CD4-positive, alpha-beta T cell treated with Interferon alpha-2 for 1 hour (primary cell): ENCODE measurements at places on chromosomes 1 and 21.

GRCh38 chr1:169110689-169111447, 4.4 kb downstream of the ATP1B1 start:
- no peak for DNase-seq

GRCh38 chr1:99252630-99253029, 11.7 kb upstream of the PLPPR4 start:
- DNase-seq = no peak

GRCh38 chr1:240031414-240031813, 60.3 kb upstream of the FMN2 start:
- no peak for DNase-seq

DNA sequence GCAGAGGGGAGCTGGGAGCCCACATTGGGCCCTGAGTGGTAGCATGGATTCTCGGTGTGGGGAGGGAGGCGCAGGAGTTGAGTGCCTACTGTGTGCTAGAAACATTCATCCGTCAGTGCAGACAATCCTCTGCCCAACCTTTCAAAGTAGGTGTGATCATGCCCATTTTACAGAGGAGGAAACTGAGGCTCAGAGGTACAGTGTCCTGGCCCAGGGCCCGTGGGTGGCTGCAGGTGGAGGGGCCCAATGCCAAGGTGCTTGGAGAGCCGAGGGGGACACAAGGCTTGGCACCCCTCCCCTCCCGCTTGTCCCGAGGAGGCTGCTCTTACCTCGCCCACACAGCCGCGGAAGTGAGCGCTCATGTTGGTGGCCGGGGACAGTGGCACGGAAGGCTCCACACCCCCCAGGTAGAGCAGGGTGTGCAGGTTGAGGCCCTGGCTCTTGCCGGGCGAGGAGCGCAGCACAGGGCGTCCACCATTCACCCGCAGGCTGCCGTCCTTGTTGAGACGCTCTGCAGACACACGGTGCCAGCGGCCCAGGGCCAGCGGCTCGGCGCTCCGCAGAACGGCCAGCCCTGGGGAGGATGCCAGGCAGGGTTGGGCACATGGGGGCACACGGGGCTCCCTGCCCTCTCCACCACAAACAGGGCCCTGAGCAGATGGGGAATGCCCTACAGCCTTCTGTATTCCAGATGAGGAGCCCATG, 16.6 kb downstream of the LDLRAD2 start:
- DNase-seq = no peak

DNA sequence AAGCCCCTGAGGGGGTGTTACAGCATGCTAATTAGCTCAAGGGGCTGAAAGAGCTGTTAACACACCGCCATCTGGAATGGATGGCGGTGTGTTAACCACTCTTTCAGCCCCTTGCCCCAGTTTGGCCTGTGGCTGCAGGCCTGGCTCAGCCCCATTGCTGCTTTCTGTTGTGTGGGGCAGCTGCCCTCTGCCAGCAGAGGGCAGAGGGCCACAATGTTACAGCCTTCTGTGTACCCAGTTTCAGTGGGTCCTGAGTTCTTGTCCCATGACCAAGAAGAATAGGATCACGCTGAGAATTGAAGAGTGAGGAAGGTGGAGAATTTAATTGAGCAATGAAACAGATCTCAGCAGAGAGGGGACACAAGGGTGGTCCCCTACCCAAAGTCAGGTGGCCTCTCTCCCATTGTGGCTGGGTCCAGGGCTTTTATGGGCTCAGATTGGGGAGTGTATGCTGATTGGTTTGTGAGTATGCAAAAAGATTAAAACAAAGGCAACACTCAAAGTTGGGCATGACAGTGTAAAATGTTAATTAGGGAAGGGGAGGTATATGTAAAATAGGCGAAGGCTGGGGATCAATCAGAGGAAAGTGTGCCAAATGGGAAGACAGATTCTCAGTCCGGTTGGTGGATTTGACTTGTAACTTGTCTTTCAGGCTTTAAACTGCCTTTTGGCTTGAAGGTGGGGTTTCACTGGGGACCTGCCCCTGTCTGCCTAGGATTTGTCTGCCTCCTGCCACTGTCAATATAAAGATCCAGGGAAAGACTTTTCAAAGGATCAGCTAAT, 142.2 kb downstream of the RABGAP1L start:
- DNase-seq = no peak

DNA sequence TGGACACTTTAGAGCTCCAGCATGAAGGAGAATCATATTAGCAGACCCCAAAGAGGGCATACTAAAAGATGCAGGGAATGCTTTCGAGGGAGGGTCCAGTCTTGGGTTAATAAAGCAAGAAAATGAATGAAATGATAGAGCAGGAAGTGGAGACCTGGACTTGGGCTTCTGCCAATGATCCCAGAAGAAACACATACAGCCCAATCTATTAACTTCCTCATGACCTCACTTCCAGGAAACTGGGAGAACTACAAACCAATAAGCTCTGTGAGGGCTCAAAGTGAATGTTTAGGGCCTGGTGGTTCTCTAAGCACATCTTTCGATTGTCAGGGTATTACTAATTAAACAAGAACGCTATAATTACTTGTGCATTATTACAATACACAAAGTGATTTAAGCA, 53.6 kb upstream of the SSX2IP start:
- DNase-seq = no peak

- DNase-seq = no peak
Measured at GRCh38 chr1:182002570-182002969, 58.9 kb downstream of the ZNF648 start.

DNA sequence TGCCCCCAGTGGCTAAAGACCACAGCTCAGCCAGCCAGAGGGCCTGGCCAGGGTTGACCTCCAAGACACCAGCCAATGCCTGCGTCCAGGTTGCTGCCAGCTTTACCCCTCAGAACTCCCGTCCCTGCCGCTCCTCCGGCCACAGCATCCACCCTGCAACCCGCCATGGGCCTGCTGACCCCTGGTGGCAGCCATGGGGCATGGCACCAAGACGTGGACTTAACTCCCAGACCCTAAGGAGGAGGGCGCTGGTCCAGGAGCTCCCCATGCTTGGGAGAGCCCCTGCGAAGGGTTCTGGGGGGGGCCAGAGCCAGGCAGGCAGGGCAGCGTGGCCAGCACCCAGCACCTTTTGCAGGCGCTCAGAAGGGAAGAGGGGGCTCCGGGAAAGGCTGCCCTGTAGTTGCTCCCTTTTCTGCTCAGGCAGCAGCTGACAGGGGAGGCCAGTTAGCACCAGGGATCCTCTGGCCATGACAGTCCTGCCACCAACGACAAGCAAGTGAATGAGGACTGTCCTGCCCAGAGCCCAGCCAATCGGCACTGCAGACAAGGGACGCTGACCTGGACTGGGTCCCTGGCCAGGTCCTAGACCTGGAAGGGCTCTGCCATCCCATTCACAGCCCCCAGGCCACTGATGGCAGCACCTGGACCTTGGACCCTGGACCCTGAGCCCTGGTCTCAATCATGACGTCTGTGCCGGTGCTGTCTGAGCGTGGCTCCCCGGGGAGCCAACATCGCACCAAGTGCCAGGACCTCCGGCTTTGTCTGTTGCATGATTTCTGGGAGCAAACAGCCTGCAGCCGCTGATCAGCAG, 246.2 kb downstream of the NPHP4 start:
- DNase-seq = peak; percentile 64

DNA sequence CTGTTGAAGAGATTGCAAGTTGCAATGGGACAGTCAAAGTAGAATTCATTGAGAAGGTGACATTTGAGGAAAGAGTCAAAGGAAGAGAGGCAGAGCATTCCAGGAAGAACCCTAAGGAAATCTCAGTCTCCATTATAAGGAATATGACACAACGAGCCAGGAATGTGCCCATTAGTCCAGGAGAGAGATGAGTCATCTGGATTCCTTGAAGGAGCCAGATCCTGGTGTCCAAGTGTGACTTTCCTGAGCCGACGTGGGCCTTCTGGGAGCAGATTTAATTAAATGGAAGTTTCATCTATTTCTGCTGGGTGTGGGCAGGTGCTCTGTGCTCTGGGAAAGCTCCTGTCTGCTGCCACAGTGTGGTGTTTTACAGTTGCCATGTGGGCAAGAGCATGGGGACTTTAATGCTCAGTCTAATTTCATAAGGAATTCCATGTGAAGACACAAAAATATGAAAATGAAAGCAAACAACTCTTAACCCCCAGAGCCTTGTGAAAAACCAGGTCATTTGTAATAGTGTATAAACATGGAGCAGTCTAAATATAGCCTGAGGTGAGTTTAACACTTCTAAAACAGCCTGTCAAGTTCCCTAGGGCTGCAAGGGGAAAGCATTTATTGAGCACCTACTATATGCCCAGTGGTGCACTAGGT, 111.4 kb upstream of the ARTN start:
- no peak for DNase-seq

- DNase-seq = no peak
Measured at GRCh38 chr1:51524817-51525216, 5.8 kb upstream of the EPS15 start.

- DNase-seq = no peak
Measured at GRCh38 chr1:154176337-154176736, 15.6 kb downstream of the TPM3 start.

- DNase-seq = no peak
Measured at GRCh38 chr1:219463636-219464035, 149.3 kb downstream of the ZC3H11B start.

- no peak for DNase-seq
Measured at GRCh38 chr1:188295157-188295556, 1466.4 kb downstream of the PLA2G4A start.

- DNase-seq = no peak
Measured at GRCh38 chr1:112794654-112795239, 79.6 kb upstream of the PPM1J start.

DNA sequence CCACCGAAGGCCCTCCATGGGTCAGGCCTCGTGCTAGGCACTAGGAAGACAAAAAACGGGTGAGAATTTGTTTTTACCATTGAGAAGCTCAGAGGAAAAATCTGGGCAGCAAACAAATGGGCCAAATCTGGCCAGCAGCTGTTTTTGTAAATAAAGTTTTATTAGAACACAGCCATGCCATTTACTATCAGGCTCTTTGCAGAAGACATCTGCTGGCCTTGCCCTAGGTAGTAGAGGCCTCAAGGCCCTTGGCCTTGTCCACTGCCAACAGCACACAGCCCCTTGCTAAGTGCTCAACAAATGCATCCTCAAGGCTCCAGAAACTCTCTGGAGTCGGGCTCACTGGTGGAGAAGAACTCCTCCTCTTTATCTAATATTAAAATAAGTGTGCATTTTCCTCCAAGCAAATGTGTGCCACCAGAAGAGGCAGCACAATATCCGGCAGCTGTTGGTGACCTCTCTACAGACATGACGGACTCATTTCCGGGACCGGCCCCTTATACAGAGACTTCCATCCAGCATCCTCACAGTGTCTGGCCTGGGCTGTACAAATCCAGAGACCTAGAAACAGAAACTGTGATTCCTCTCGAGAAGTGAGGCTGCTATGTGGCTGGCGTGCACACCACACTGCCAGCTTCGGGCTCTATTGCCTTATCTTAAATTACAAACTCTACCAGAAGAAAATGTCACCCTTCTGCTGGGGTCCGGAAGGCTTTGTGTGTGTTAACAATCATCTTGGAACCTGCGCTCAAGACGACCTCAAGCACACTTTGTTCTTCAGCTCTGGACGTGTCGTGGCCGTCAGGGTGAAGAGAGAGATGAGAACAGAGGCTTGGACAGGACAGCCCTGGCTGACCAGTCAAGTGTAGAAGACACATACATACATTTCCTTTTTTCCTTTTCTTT, 203.9 kb downstream of the TOMM20 start:
- DNase-seq = no peak

DNA sequence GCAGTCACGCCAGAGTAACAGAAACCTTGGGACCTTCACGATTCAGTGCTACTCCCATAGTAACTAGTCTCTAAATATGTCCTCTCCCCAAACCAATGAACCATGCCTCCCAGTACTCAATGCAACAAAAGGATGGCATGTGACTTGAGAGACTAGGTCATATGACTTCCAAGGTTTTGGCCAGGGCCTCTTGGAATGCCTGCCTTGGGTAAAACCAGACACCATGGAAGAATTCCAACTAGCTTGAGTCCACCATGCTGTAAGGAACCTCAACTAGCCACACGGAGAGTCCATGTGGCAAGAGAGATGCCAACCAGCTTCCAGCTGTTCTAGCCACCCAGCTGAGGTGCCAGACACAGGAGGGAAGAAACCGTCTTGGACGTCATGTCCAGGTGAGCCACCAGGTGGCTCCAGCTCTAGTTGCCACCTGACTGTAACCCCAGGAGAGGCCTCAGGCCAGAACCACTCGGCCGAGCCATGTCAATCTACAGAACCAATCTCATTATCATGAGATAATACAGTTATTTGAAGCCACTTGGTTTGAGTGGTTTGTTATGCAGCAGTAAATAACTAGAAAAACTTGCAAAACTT, 115.0 kb downstream of the SYF2 start:
- DNase-seq = no peak

DNA sequence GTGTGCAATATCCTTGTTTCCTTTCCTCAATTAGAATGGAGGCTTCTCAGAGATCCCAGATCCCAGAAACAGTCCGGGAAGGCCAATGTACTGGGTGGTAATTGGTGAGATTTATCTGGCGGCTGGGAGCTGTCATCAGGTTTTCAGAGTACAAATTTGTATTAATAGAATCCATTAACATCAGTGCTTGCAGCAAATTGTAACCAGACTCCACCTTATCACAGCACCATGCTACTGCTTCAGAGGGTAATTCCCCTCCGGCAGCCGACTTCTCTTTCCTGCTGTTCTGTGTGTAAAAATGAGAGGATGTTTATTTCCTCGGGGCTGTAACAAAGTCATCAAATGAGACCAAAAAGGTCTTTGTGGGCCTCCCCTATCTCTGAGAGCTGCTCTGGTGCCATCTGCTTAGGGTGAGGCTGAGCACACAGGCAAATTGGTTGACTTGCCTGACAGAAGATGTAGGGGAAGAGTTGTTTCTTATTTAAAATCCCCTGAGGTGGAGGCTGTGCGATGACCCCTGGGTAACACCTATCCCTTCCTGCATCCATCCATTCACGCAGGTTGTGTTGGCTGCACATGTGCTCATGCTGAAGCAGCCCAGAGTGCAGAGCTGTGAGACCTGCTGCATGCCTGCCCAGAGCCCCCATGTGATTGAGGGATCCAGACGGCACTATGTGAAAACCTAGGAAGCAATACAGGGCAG, 19.2 kb downstream of the NFASC start:
- DNase-seq = no peak

GRCh38 chr1:213094446-213094845, 43.4 kb downstream of the RPS6KC1 start:
- DNase-seq = no peak

DNA sequence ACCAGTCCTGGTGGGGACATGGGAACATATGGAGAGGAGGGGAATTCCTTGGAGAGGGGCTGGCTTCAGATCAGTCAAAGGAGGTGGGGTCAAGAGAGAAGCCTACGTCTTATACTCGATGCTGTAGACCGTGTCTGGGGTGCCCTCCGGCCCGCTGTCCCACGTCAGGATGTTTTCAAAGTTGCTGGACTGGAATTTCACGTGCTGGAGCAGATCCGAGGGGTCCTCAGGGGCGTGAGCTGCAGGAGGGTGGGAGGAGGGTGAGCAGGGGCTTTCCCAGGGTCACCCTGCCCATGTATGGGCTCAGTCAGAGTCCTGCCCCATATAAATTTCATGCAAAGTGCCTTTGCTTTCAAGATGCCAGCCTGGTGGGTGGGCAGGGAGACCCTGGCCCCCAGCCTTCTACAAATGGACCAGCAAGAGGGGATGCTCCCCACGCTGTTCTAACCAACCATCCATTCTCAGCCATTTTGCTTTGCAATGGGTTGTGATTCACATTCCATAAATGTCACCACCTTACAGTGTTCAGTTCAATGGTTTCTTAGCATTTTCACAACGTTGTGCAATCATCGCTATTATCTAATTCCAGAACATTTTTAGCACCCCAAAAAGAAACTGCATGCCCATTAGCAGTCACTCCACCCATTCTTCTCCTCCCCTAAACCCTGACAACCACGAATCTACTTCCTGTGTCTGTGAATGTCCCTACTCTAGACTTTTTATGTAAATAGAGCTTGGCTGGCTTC, 4.3 kb downstream of the IL22RA1 start:
- DNase-seq = no peak

GRCh38 chr1:25481625-25482024, 50.9 kb downstream of the MACO1 start:
- no peak for DNase-seq
